ENCODE measurements at places on chromosomes 6 and 20.

DNA sequence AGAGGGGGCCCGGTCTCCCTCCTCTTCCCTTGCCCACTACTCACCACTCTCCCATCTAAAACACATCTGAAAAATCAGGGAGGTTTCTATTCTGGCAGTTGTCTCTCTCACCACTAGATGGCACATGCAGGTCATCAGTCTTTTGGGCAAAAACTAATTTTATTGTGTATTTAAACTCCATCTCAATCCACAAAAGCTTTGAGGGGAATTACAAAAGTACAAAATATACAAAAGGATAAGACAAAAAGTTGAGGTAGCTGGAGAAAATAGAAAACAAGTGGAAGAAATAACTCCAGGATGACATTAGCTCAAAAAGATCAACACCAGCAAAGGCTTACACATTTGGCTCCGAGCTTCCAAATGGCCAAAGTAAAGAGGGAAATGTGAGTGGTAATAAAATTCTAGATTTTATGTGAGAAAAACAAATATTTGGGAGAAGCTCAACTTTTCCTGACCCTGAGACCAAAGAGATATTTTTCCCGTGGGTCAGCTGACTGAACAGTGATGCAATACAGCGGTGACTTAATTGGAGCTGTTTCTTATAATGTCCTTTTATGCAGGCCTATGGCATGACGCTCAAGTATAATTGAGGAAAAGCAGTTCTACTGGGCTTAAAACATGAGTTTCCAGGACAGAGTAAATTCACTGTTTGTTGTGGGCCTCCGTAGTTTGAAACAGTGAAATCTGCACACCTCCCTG lies 79.8 kb upstream of the CHD6 start:
- DNase-seq, result peak; percentile 49

DNA sequence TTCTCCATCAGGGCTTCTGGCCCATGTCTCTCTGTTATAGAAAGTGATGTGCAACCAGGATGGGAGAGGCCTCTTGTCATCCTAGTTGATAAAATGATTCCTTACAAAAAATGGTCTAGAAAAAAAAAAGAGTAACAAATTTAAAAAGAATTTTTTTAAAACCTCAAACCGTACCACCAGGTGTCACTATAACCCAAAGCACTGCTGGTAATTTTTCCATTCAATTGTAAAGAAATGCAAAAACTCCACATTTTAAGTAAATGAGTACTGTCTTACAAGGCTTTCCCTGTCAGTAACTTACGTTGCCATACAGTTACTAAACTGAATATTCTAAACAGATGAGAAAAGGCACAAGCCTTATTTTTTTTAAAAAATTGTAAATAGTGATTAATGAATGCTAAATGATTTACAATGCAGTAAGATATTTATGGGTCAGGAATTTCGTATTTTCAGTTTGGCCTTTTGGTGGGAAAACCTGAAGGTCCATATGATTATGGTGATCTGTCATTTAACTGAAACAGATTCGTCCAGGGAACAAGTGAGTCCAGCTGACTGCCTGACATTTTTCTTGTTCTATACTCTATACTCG lies 95.4 kb downstream of the OGFRL1 start:
- peak; percentile 35 for DNase-seq

DNA sequence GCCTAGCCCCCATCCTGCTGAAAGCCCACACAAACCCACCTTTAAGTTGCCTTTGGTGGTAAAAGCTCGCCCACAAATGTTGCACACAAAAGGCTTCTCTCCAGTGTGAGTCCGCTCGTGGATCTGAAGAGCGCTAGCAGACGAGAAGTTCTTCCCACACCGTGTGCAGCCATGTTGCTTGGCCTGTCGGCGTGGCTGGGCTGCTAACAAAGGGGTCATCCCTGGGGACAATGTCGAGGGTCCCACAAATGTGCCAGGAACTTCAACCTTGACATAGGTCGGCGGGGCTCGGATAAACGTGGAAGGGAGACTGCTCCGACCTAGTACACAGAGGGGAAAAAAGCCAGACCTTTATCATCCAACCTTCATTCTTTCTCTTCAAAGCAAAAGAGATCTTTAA lies 13.5 kb downstream of the SALL4 start:
- no peak for DNase-seq

GRCh38 chr20:50721881-50722281 lies 9.5 kb upstream of the PARD6B start:
- no peak for DNase-seq

- DNase-seq, result no peak
These were observed 127.4 kb downstream of the GJA10 start for GRCh38 chr6:90021711-90022110.

GRCh38 chr6:17565399-17565798 lies 34.7 kb upstream of the FAM8A1 start:
- DNase-seq, result no peak

DNA sequence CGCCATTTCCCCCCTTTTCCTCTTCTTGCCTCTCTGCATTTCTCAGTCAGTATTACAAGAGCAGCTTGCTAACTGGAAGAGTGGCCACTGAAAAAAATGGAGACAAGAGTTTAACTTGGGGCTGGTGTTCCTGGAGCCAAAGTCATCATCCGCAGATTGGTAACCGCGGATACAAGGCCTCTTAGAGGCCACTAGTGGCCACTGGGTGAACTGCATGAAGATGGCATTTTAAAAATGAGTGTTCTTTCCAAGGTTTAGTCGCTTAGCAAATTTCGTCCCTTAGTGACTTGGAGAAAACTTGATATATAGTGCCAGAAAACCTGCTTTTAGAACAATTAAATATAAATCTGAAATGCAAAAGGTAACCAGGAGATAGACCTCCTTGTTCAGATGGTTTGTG lies 4.8 kb downstream of the F13A1 start:
- DNase-seq, result no peak

- DNase-seq, result no peak
These were observed 290.5 kb upstream of the ZFP64 start for GRCh38 chr20:52482044-52482443.

- no peak for DNase-seq
These were observed 75.9 kb upstream of the THEMIS start for GRCh38 chr6:127976796-127977195.
